Fibroblast of skin of back (primary cell): ENCODE measurements at places on chromosomes 5 and 9.

DNA sequence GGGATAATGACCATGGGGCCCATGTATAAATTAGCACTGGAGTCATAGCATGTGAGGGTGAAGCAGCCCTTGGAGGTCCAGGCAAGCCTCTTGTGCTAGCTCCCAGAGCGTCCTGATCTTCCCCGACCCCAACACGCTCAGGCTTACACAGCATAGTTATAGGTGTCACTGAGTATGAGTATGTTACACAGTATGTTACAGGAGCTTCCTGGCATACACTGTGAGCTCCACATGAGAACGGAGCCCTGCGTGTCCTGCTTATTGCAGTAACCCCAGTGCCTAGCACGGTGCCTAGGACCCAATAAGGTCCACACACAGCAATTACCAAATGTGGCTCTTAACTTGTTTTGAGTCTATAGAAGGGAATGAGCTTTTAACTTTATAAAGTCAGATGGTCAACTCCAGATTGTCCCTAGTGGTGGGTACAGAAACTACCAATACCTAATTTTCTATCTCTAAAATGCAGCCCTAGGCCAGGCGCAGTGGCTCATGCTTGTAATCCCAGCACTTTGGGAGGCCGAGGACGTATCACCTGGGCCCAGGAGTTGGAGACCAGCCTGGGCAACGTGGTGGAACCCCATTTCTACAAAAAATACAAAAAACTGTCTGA, 64.1 kb downstream of the PLAC8L1 start:
- DNase-seq = peak; percentile 9

DNA sequence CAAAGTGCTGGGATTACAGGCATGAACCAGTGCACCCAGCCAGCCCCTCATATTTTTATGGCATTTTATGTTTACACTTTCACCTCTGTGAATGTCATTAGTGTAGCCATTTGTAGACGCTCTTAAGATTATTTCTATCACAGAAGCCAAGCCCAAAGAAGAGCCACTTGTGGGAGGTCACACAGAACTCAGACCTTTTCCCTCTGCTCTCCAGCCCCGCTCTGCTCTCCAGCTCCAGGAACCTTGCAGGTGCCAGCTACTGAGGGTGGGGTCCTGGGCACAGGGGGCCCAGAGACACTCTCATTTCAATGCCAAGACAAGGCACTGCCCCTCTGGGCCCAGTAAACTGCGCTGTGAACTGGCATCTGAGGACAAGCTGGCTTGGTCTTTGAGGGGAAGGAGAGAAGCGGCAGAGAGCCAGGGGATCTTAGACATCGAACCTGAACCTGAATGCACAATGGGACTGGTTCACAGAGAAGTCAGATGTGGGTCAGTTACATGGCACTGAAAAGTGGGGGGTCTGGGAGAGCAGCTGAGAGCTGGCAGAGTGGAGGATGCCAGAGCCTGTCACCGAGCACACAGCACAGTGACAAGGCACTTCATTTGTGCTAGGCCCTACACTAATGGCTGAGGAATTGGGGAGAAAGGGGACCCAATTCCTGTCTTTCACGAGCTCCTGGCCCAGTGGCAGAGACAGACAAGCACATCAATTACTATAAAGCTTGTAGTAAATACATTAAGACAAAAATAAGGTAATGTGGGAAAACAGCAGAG, 16.7 kb downstream of the ANXA6 start:
- no peak for DNase-seq

GRCh38 chr5:179150011-179150410, 89.8 kb downstream of the ZNF354C start:
- DNase-seq = no peak

GRCh38 chr5:138438724-138439476, at the start of gene REEP2:
Gene REEP2, plus strand, starts transcription at chr5:138439057. Its CDS starts 152 bp downstream, at chr5:138439209.
- peak; percentile 51 for DNase-seq

- DNase-seq = no peak
These were observed 12.1 kb downstream of the CCL28 start for GRCh38 chr5:43400082-43400481.

DNA sequence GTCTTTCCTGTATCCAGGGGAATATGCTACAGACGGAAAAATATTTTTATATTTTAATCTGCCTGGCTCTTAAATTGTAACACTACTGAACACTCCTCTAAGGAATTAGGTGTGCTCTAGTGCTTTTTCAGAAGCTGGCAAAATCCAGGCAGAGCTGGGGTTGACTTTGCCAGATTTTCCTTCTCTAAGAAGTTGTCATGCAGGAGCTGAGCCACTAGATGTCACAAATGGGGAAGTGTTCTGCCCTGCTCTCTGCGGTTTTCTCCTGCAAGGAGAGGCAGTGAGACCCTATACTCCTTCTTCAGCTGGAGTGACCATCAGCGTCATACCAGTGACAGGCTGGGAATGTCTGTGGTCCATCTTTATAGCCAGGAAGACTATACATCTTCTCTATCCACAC, 112.5 kb downstream of the HAPLN1 start:
- peak; percentile 60 for DNase-seq

GRCh38 chr5:119174578-119175163, 103.8 kb downstream of the DMXL1 start:
- DNase-seq = no peak

- DNase-seq = no peak
These were observed 42.4 kb downstream of the PAX5 start for GRCh38 chr9:36991516-36992134.

GRCh38 chr9:105690742-105691141, 3.6 kb upstream of the TMEM38B start:
- peak; percentile 7 for DNase-seq

- DNase-seq = no peak
These were observed 23.9 kb downstream of the SPARC start for GRCh38 chr5:151662805-151663204.

DNA sequence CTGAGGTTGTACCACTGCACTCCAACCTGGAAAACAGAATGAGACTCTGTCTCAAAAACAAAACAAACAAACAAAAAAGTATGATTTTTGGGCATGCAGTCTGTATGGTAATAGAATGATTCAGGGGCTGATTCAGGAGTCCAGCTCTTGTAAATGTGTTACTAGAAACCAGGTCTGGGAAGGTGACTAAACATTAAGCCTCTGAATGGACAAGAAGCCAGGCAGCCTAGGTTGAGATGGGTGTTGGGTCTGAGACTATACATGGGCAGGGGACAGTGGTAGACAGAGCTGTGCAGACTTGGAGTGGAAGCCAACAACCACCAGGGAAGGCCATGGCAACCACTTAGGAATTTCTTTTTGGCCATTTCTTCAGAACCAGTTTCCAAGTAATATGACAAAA, 64.9 kb upstream of the TLE1 start:
- no peak for DNase-seq

DNA sequence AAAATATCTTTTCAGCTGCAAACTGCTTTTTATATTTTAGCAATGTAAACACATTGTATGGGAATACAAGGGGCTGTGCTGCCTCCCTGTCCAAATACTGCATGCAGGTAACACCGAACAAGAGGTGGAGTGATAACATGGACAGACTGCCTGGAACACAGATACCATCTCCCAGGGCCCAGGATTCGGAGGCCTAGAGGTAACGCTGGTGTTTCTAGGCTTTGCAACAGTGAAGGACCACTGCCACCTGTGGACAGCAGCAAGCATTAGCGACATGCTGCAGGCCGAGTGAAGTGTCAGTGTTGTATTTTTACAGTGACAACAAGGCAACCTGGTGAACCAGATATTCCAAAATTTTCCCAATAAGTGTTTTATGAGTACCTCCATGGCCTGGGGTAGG, 379.1 kb downstream of the DMRT2 start:
- DNase-seq = no peak

- peak; percentile 60 for DNase-seq
These were observed 67.5 kb upstream of the CKMT2 start for GRCh38 chr5:81165493-81166119.

- peak; percentile 74 for DNase-seq
These were observed 45.7 kb downstream of the SCAMP1 start for GRCh38 chr5:78405829-78406750.

- DNase-seq = no peak
These were observed 174.4 kb upstream of the MSX2 start for GRCh38 chr5:174550026-174550425.

DNA sequence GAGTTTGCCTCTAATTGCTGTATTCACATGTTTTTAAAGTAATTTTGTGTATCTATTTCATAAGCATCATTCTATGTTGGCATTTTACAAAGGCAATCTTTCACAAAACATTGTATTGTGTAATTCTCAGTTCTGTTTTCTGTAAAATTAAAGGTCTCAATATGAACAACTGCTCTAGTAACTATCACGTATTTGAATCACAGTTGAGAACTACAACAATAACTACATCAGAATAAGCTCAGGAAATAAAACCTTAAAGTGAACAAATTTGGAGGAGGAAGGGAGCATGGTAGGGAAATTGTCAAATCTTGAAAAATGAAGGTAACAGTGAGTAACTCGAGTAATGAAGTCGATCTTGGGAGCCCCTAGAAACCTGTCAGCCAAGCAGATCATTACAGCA, 22.5 kb upstream of the CAMK4 start:
- DNase-seq = no peak

DNA sequence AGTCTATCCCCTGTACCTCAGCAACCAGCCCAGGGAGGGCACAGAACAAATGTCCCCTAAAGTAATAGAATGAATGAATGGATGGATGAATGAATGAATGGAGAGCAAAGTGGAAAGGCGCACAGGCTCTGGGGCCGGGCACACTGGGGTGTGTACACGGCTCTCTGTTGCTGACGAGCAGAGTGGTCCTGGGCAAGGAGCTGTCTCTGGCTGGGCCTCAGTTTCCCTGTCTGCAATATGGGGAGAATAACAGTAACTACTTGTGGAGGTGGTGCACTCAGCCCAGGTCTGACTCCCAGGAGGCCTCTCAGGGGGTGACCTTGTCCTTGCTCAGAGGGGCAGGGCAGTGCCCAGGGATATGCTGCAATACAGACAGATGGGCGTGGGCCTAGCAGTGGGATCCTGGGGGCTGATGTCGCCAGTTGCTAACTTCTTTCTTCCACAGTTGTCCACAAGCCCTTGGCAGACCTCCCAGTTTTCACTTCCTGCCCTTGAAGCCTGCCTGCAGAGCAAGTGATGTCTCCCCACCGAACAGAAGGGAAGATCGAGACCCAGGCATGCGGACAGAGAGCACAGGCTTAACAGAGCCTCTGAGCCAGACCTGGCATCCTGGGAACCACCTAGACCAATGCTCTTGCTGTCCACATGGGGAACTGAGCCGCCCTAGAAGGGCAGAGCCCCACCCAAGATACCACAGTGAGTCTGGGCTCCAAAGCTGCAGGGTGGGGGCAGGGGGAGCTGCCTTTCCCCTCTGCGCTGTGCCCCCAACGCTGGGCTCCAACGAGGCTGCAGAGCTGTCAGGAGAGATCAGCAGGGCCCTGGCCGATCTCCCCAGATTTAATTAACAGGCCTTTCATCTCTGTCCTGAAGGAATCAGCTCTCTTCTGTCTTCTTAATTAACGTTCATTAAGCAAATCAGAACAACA, 13.6 kb upstream of the LAMC3 start:
- peak; percentile 83 for DNase-seq

- DNase-seq = no peak
These were observed 130.8 kb downstream of the MUSK start for GRCh38 chr9:110799396-110799795.

DNA sequence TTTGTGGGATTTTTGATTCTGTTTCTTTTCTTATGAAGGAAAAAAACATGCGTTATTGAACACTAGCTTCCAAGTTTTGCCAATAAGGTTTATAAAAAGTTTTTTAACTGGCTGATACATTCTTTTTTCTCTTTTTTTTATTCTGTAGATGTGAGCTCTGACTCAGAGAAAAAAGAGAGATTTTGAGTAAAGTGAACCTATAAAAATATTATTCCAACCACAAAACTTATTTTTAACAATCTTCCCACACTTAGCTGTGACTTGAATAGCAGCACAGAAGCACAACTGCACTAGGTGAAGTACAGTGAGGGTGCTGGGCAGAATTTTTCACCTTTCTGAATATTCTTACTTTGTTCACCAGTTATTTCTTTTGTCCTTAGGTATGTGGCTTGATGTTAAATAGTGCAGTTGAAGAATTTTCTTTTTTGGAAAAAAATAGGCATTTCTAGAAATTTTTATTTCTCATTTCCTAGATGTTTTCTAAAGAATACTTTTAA, 41.6 kb downstream of the CHSY3 start:
- DNase-seq = peak; percentile 57

GRCh38 chr9:83699615-83700014, 8.1 kb downstream of the UBQLN1 start:
- no peak for DNase-seq

DNA sequence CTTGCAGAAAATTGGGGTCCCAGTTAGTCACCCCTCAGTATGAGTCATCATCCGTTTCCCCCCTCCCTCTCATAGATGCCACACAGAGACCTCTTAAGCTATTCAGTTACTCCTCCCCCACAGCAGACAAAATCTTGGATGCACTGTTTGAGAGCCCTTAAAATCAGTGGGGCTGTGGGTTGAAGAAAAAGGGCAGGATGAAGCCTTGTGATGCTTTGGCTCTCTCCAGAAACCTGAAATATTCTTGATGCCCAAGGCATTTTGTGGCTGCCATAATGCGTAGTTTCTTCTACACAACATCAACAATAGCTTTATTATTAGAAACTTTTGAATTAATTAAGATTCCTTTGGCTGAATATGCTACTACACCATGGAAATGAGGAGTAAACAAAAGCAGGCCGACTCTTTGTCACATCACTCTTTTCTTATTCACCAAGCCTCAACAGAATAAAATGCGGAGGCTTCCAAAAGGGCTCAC, 133.8 kb downstream of the MRPS30 start:
- DNase-seq = no peak

DNA sequence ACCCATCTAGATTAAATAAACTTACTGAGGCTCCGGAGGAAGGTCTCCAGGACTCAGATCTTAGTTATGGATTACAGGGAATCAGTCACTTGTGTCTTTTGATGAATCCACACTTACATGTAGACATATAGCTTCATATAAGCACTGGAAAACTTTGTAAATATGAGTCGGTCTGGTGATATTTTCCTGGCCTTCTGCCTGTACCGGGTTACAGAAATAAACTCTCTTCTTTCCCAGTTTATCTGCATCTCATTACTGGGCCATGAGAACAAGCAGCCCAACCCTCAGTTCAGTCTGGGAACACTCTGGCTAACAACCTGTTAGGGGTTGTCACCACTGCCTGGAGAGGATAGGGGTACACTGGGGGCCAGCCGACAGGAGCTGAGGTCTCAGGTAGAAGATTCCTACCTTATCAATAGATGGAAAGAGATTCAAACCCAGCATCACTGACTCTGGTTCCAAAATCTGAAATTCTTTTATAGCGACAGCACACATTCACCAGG, 59.1 kb downstream of the THBS4 start:
- no peak for DNase-seq
